ENCODE measurements at places on chromosomes 13 and 19.

- DNase-seq, result no peak
Measured at GRCh38 chr13:24734950-24735349, 29.0 kb upstream of the RNF17 start.

DNA sequence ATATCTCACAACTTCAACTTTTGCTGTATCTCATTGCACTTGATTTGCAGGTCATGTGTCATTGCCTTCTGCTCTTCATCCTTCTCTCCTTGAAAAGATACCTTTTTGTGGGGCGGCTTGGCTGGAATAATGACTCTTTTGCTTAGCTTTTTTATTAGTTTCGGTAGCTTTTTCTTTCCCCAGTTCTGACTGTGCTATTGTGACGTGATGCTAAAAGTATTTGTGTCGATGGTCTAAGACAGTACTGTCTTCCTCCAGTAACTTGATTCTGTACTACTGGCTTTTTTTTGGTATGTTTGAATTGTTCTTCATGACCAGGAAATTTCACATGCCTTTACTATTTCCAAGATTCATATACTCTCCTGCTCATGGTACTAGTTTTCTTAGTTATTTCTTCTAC, 63.1 kb downstream of the SLITRK1 start:
- no peak for DNase-seq

GRCh38 chr19:39282021-39282420, 13.8 kb downstream of the IFNL2 start:
- DNase-seq, result no peak

GRCh38 chr19:2249010-2249866, at the start of gene AMH:
Gene AMH (plus strand): TSS chr19:2249323. CDS start chr19:2249333, 10 bp downstream.
- DNase-seq, result no peak

DNA sequence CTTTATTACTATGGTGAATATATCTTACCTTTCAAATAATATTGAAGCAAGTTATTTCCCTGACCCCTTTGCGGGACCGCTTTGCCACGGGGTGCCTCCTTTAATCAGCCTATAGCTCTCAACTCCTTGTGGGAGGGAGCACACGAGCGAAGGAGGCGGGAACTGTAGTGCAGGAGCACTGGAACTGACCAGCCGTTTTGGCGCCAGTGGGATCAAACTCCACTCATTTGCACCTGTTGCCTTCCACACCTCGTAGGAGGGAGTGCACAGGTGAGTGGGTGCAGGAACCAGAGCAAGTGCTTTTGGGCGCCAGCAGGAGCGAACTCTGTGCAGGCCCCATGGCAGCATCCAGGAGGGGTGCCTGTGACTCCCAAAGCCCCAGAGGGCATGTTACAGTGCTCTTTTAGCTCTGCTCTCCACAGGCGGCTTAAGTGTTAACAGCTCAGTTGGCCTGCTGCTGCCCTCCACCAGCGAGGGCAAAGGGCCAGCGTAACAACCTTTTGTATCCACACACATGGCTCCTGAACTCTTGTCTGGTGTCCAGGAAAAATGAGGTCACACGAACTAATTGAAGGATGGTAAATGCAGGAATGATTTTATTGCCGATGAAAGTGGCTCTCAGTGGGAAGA, 206.9 kb downstream of the GGACT start:
- no peak for DNase-seq

- no peak for DNase-seq
Measured at GRCh38 chr19:31906111-31906871, 439.1 kb upstream of the ZNF507 start.

- peak; percentile 49 for DNase-seq
Measured at GRCh38 chr19:48896191-48896720, 2.3 kb downstream of the TULP2 start.

Data from stimulated activated CD4-positive, alpha-beta T cell treated with anti-CD3 and anti-CD28 coated beads, Interleukin-12 subunit alpha, Interleukin-12 subunit beta, amount 100 ng/mL, for 4 hours (primary cell).